ENCODE measurements at places on chromosomes 11 and 22.

- no peak for DNase-seq
Observed at GRCh38 chr22:29254286-29254660, 13.5 kb downstream of the RHBDD3 start.

DNA sequence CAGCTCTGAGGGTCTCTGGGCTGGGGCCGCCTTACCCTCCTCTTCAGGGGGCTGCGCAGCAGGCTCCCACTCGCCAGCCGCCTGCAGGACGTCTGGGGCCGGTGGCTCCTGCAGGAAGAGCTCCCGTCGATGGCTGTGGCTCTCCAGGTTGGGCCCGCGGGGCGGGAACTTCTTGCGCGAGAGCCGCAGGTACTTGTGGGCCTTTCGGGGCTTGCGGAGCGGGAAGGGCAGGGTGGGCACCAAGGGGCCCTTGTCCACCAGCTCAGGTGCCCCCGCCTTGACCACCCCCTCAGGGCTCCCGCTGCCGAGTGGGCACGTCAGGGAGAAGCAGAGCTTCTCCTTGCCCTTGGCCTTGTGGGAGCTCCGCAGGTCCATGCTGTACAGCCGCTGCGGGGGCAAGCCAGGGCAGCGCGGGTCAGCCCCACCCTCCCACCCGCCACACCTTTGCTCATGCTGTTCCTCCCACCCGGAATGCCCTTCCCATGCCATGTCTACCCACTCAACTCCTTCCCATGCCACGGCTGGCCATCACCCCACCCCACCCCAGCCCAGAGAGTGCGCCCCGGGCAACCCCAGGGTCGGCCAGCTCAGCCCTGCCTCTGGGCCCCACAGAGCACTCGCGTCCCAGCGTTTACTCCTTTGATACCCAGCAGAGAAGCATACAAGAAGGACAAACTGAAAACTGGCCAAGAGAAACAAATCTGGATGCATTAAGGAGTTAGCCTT, 18.0 kb downstream of the CBX7 start:
- no peak for DNase-seq

DNA sequence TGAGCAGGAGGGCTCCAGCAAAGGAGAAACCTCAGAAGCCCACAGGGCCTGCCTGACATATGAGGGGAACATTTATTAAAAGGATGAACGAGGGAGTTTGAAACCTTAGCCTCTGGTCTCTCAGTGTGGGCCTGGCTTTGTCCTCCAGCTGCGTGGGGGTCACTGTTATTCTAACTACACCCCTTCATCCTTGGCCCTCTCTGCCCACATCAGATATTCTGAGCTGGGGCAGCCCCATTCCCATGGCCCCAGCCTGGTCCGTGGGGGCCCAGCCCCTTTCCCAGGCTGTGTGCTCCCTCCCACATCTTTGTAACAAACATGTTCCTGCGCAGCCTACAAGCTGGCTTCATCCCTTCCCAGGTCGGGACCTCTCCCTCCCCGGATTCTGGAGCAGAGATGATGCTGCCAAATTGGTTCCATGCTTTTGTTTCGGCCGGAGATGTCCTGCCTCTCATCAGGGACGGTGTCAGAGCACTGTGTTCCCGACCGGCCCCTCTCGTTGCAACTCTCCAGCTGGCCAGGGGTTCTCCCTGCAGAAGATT, 4.0 kb downstream of the FXYD6 start:
- DNase-seq = no peak

GRCh38 chr11:35998634-35999033, 54.8 kb downstream of the LDLRAD3 start:
- DNase-seq = no peak

DNA sequence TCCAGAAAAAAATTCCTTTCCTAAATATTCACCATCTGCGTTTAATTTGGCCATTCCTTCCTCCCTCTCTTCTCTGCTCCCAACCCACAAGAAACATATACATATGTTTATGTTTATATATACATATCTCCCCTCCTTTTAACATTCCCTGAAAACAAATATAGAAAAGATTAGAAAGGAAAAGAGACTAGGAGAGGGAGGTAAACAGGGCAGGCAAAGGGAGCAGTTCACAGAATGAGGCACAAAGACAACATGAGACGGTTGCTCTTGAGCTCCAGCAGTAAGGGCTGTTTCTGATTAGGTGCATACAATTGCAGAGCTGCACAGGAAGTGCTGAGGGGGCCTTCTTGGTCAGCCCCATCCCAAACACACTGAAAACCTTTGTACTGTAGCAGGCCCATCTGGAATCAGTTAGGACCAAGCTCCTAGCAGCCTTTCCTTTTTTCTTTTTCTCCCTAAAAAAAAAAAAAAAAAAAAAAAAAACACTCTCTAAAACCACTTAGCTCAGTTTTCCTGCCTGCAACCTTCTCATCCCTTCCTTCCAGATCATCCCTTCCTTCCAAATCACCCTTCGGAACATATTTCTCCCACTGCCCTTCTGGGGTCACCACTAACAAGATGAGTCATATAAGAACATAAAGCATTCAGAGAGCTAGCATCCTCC, 57.0 kb downstream of the RBFOX2 start:
- no peak for DNase-seq

GRCh38 chr22:49963647-49964026, 3.1 kb downstream of the PIM3 start:
- DNase-seq = no peak

- DNase-seq = no peak
Observed at GRCh38 chr11:96187822-96188221, 155.2 kb downstream of the MAML2 start.

DNA sequence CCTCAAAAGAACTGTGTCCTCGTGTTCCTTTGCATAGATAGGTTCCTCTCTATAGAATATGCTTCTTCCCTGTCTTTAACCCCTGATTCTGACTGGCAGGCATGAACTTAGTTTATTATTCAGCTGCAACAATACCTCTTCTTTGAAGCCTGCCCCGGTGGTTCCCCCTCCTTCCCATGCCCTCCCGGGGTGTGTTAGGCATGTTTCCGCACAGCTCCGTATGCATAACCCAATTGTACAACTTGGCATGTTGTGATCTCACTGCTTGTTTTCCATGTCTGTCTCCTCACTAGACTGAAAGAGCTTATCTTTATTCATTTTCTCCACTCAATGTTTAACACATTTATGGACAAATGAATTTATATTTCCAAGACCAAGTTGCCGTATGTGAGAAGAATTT, 72.6 kb downstream of the DEPDC5 start:
- no peak for DNase-seq

GRCh38 chr11:92859156-92859690, 110.2 kb upstream of the MTNR1B start:
- DNase-seq = no peak

GRCh38 chr11:67449116-67449844, 3.2 kb downstream of the GPR152 start:
- DNase-seq = no peak

- no peak for DNase-seq
Observed at GRCh38 chr22:19353363-19354131, 62.0 kb upstream of the CLTCL1 start.

GRCh38 chr11:8426076-8426475, 162.4 kb upstream of the LMO1 start:
- DNase-seq = no peak

DNA sequence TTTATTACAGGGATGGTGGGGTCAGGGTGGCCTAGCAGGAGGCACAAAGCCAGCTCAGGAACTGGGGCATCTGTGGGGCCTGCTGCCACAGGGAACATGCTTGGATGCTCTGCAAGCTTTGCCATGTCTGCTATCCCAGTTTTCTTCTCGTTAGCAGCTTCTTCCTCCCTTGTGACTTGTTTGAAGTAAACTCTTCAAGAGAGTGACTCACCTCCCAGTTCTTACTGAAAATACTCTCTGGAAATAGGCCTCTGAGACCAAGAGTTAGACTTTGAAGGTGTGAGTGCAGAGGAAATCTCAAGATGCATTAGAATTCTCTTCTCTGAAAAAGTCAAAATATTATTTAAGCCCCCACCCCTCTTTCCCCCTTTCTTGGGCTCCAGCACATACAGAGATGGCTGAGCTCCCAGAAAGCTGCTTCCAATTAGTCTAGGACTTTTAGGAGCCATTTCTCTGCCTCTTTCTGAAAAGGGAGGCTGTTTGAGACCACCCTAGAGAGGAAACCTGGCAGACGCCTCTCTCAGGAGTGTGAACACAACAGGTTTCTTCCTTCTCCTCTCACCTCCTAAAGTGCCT, 15.1 kb downstream of the CWC15 start:
- DNase-seq = no peak

Measured in stimulated activated CD4-positive, alpha-beta T cell treated with anti-CD3 and anti-CD28 coated beads, TNF-alpha, amount 100 ng/mL, for 24 hours (primary cell).